ENCODE measurements at places on chromosomes 7 and 10.

- no peak for DNase-seq
Measured at GRCh38 chr7:16420329-16420648, 1.0 kb downstream of the CRPPA start.

GRCh38 chr7:119688831-119689230, 584.1 kb upstream of the KCND2 start:
- DNase-seq, result no peak

DNA sequence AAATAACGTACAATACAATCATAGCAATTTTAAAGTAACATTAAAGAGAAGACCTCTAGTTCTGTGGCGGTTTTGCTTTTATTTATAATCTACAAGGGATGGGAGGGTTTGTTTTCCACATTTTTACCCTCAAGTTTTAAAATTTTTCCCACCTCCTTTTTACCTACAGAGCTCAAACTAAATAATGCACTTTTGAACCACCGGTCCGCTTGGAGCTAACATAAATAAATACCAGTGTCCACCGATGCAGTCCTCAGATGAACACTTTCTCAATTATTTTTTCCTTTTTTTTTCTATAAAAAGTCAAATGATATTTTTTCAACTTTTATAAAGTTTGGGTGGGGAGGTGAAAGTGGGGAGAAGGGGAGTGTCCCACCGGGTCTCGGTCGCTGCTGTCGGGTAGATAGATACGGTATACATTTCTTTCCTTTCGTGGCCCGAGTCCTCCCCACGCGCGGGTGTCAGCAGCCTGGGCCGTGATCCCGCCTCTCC, 3.3 kb downstream of the ZNF503 start:
- DNase-seq, result no peak

- DNase-seq, result no peak
Measured at GRCh38 chr7:20032741-20033140, 184.4 kb downstream of the MACC1 start.

GRCh38 chr10:5365928-5366327, 1.2 kb downstream of the UCN3 start:
- no peak for DNase-seq

- no peak for DNase-seq
Measured at GRCh38 chr10:60871215-60871614, 72.8 kb downstream of the RHOBTB1 start.

GRCh38 chr10:11386044-11386443, 225.4 kb downstream of the USP6NL start:
- no peak for DNase-seq

- DNase-seq, result no peak
Measured at GRCh38 chr7:114784177-114784576, 137.7 kb upstream of the MDFIC start.

DNA sequence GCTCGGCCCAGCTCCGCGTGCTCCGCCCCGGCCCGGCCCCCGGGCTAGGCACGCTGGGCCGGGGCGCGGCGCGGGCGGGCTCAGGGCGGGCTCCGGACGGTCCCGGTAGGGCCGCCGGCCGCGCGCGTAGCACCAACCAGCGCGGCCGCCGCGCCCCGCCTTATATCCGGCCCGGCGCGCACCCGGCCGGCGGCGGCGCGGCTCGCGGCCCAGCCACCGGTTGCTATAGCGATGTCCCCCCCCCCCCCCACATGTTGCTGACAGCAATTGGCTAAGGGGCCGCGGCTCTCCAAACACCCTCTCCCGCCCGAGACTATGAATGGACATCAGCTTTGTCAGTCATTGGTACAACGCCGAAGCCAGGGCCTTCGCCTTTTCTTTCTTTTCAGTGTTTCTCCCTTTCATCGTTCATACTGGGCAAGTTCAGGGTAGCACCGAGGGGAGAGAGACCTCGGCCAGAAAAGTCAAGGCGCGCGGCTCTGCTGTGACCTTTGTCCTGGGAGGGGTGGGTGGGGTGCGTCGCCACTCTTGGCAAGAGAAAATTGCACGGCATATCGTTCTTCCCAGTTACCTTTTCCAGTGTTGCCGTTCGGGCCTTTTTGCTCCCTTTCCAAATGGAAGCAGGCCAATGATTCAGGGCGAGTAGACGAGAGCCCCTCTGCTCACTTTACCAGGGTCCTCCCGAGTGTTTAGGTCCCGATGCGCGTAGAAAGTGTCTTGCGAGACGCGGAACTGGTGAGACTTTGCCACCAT, 354.2 kb downstream of the DNAJB6 start:
- peak; percentile 33 for DNase-seq

DNA sequence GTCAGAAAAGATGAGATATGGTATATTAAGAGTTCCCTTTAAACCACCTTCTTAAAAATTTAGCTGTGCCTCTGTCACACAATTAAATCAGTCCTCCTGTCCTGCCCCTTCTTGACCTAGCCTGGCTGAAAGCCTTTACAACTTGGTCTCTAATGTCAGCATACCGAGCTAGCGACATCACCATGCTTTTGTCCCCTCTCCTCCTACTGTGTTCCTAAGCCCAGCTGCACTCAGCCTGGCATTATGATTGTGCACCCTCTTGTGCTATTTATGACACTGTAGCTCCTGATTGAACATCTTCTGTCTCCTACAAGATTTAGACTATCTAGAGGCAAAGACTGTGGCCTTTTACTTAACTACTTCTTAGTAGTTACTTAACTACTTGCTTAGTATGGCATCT, 29.2 kb downstream of the TDRD1 start:
- DNase-seq, result no peak

GRCh38 chr7:100124301-100125230, 2.2 kb upstream of the MBLAC1 start:
- DNase-seq, result no peak

DNA sequence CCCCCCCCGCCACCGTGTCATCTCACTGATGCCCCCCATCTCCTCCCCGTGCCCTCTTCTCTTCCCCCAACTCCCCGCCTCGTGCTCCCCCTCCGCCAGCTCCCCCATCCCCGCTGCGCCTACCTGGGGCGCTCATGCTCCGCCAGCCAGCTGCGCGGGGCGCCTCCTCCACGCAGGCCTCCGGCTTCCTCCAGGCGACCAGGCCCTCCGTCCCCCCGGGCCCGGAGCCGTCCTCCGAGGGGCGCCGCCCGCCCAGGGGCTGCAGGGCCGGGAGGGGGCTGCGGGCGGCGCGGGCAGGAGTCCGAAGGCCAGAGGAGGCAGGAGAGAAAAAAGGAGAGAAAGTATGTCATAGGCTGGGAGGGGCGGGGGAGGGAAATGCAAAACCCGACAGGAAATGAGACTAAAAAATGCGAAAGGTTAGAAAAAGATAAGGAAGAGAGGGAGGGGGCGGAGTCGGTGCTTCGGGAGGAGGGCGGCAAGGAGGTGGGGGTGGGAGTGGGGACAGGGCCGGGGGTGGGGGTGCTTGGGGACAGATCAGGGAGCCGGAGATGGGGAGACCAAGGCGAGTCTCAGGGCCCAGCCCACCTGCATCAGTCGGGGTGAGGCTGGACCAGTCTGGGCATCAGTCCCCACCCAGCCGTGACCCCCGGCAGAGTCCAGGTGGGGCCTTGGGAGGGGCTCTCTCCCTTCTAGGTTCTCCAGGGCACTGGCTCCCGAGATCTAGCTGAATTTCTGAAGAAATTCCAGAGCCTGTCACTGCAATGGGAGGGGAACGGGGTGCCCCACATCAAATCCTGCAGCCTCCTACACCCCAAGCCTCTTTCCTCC, at the start of gene CARD11:
Gene CARD11, minus strand, starts transcription at position 324 of the 828 bp plus-strand sequence. CDS start 85,361 bp downstream, outside the sequence.
- DNase-seq, result no peak

DNA sequence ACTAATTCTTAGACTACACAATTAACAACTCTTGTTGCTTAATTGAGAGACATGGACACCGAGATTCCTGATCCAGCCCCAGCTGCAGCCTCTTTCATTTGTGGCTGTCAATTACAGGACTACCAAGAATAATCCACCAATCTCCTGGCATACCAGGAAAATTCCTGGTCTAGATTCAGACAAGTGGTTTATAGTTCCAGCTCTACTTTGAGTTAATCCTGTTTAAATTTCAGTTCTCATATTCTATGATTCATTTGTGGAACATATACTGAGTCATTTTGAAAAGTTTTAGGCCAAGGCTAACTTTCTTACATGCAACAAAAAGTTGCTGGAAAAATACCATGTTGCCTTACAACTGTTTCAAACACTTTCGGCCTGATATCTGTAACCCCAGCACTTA, 253.5 kb downstream of the MAGI2 start:
- no peak for DNase-seq

GRCh38 chr7:7772397-7772821, 54.0 kb upstream of the RPA3 start:
- DNase-seq, result no peak

DNA sequence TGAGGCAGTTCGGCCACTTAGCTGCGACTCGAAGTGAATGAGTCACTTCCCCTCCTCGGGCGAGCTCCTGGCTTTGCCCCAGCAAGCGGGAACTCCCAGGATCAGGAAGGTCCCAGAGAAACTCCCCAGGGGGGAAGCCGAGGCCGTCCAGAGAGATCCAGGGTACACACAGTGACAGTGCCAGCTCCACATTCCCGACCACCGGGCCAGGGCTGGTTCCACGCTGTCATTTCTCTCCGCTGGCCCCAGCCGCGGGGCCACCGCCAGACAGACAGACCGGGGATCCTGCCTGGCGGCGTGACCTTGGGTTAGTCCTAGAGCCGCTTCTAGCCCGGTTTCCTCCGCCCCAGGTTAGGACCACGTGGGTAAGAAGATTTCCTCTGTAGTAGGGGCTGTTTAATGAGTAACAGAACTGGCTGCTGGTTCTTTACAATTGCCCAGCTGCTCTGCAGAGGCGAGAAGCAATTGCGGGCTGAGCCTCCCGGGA, 463 bp upstream of the UPP1 start:
- peak; percentile 94 for DNase-seq

- no peak for DNase-seq
Measured at GRCh38 chr7:87567052-87567451, 33.6 kb downstream of the ABCB1 start.

All from MV-4-11 (cell line).